Stimulated activated CD8-positive, alpha-beta memory T cell treated with anti-CD3 and anti-CD28 coated beads, Interleukin-15, amount 100 ng/mL, for 24 hours (primary cell): ENCODE measurements at places on chromosomes 1 and 21.

GRCh38 chr1:234208791-234209190, 164.5 kb upstream of the COA6 start:
- no peak for DNase-seq

- no peak for DNase-seq
Measured at GRCh38 chr1:180230791-180231505, 884 bp downstream of the LHX4 start.

DNA sequence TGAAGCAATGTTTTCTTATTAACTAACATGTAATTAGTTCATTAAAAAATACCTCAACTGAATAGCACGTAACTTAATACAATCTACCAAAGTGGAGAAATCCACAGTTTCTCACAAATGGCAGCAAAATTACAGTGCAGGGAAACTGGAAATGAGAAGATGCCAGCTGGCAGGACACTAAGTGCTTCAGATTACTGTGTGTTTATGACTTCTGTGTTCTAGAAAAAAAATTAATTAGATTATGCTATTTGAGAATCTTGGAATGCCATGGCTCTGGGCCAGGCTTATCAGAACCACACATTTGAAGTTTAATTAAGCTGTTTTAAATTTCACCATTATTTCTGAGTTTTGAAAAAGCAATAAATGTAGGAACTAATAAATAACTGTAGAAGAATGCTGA, 357.6 kb downstream of the TGFB2 start:
- DNase-seq: no peak

- DNase-seq: no peak
Measured at GRCh38 chr1:45322486-45323040, 4.1 kb upstream of the HPDL start.
